ENCODE measurements at places on chromosomes 6 and 20.

DNA sequence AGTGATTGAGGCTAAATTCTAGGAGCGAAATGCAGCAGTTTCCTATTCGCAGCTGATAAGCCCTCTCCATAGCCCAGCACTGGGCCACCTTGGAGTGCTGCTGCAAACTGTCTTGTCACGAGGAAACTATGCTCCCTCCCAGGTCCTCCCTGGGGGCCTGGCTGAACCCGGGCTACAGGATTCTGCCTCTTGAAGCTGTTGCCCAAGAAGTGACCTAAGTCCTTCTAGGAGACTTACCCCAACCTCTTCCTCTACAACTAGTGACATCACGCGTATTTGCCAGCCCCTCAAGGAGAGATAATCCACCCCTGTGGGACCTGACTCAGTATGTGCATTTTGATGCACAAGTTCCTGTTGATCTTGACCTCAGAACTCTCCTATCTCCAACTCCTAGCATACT lies 26.5 kb upstream of the ZFAND3 start:
- ATAC-seq = no peak

- no peak for ATAC-seq
These were observed 30.8 kb upstream of the SSR1 start for GRCh38 chr6:7343546-7344475.

DNA sequence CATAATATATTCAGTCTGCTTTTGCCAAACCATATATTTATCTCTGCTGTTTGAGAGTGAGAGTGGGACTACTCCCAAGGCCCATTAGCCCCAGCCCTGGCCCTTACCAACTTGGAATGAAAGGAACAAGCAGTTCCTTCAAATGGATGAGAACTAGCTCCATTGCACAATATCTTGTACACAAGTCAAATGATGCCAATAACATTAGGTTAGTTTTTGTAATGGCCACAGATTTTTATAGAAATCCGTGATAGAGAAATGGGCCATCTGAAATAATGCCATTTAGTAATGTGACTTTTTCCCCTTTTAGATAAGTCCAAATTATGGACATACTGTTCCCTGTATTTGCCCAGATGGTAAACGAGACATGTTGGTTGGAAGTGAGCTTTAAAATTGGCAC lies 117.0 kb downstream of the MAP3K7 start:
- ATAC-seq = no peak

DNA sequence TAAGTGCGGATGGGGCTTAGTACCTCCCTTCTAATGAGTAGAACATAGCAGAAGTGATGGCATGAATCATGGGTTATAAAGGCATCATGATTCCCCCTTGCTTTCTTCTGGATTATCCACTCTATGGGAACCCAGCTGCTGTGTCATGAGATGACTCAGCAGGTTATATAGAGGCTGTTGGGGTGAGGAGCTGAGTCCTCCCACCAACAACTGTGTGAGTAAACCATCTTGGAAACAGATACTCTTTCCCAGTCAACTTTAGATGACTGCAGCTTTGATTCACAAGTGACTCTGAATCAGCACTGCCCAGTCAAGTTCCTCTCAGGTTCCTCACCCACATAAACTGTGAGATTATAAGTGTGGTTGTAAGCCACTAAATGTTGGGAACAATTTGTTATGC lies 46.3 kb downstream of the FAM83B start:
- ATAC-seq = no peak

GRCh38 chr6:11750682-11751081 lies 27.9 kb downstream of the ADTRP start:
- ATAC-seq = no peak

DNA sequence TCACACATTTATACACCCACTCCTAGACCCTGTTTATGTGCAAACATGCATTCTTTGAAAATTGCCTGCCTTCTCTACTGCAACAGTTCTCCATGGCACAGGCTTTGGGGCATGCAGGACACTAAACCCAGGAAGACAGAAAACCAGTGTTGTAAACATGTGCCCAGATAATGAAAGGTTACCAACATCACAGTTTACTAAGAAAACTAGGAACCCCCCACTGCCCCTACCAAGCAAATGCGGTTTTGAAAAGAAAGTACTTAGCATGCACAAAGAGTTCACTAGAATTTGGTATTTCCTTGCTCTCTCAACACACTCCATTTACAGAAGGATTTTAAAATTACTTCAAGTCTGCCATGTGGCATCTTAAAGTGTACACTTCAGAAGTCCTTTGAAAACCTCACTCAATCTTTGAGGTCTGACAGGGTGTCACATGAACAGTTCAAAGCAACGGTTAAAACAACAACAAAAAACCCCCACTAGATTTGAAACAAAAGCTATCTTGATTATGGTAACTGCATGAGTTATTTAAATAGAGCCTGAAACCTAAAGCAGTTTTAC lies 245.0 kb downstream of the GMPR start:
- peak; percentile 20 for ATAC-seq

GRCh38 chr20:32510120-32510600 lies 75.0 kb downstream of the NOL4L start:
- ATAC-seq = no peak

DNA sequence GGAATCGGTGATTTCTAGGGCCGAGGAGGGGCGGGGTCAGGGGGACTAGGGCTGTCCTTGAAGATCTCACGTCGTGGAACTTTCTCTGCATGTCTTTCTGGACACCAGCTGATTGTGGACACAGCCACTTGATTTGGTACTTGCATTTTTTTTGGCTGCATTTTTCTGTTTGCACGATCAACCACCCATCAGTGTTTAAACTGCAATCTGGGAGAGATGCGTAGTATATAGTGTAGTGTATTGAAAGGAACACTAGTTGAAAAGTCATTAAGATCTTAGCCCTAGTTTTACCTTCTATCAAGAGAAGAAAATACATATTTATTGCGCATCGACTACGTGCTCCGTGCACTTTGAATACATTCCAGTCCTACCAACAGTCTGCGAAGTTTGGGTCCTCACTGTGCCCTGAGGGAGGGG lies 657 bp downstream of the NT5DC1 start:
- ATAC-seq = no peak

DNA sequence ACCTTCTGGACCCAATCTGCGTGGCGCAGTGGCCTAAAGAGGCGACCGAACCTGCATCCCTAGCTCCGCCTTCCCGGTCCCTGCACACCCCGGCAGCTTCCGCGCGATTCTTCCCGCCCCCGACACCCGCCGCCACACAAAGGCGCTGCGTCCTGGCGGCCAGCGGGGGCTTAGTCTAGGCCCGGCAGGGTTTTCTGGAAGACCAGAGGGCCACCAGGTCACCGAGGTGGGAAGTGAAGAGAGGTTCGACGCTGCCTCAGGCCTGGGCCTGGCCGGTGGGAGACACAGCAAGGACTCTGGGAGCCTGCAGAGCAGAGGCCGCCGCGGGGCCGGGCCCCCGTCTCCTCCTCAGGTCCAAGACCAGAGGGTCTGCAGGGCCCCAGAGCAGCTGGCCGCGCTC lies 154.9 kb downstream of the OR2B2 start:
- no peak for ATAC-seq

DNA sequence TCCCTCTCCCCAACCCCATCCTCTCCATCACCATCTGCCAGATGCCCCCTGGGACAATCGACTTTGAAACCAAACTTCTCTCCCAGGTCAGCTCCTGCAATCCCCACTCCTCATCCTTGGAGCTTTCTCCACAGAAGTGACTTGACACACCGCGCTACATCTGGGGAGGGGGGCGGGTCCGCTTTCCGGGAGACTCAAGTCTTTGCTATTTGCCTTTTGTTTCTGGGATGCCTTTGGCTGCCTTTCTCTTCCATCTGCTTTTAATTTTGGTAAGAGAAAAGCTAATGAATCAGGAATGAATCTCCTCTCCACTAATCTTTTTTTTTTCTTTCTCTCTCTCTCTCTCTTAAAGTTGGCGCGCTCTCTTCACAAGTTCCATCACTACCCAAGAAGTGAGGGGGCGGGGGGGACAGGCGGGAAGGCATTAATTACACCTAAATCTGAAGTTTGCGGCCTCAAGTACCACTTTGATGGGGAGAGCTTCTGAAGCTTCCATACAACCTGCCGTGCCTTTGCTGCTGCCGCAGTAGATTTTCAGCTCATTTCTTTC lies 664 bp upstream of the TPBG start:
- ATAC-seq = no peak

GRCh38 chr6:131581523-131581922 lies 8.5 kb downstream of the ARG1 start:
- no peak for ATAC-seq

Measured in activated CD4-positive, CD25-positive, alpha-beta regulatory T cell treated with anti-CD3 and anti-CD28 coated beads, Interleukin-2, amount 50 U/mL, for 24 hours (primary cell).